NCI-H1417 treated with DMSO at 0.1 percent for 48 hours (cell line): ENCODE measurements at places on chromosomes 12 and 14.

- peak; percentile 79 for DNase-seq
Observed at GRCh38 chr12:67269633-67270573, 745 bp downstream of the CAND1 start.

DNA sequence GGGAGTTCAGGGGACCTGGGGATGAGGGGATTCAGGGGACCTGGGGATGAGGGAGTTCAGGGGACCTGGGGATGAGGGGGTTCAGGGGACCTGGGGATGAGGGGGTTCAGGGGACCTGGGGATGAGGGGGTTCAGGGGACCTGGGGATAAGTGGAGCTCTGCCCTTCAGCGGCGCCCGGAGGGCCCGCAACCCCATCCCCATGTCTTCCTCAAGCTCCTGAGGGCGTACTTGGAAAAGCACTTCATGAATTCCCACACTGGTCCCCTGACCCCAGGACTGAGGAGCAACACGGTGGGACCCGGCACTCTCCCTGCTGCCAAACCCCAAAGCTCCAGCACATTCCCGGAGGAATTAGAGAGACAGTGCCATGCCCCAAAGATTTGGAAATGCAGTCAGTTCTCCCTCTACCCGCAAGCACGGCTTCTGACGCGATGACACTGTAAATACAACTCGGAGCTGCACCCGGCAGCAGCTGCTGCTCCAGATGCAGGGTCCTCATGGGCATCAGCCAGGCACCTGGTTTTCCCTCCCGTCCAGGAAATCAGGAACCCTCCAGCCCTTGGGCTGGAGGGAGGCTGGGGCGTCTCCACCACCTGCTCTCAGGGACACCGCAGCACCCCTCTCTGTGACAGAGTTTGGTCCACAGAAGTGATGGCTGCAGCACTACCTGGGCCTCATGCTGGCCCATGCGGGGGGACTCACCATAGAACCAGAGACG lies 32.8 kb upstream of the C14orf180 start:
- no peak for DNase-seq

GRCh38 chr14:54908190-54908589 lies 5.6 kb upstream of the GCH1 start:
- no peak for DNase-seq

DNA sequence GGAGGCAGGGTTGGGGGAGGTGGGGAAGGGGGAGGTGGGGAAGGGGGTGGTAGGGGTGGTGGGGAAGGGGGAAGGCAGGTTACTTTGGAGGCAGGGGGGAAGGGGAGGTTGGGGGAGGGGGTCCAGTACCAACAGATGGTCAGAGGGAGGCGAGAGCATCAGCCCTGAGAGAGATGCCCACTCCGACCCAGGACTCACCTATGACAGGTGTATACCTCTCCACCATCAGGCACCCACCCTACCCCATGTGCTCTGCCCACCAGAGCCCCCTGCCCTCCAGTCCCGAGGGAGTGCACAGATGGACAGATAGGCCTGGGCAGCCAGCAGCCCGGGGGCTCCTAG lies 18.6 kb downstream of the JAG2 start:
- DNase-seq, result no peak

DNA sequence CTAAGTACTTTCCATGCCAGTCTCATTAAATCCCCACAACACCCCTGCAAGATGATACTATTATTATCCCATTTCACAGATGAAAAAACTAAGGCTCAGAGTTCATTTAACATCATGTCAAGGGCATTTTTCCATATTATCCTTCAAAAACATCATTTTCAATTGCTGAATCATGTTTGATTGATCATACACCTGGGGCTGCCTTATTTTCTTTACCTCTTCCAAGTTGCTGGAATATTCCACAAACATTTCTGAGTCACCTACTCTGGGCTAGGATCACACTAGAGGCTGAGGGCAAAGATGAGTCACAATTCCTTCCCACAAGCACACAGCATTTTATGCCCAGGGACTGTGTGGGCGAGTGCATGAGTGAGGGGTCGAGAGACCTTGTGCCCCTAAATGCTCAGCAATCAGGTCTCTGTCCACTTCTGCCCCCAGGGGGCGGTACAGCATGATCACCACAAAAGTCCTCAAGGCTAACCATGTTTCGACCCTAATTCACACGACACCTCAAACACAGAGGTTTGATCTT lies 14.1 kb upstream of the TMEM119 start:
- DNase-seq, result no peak

GRCh38 chr12:24252602-24253001 lies 303.1 kb upstream of the SOX5 start:
- no peak for DNase-seq

- no peak for DNase-seq
Observed at GRCh38 chr12:112962561-112962960, 15.8 kb upstream of the OAS2 start.

DNA sequence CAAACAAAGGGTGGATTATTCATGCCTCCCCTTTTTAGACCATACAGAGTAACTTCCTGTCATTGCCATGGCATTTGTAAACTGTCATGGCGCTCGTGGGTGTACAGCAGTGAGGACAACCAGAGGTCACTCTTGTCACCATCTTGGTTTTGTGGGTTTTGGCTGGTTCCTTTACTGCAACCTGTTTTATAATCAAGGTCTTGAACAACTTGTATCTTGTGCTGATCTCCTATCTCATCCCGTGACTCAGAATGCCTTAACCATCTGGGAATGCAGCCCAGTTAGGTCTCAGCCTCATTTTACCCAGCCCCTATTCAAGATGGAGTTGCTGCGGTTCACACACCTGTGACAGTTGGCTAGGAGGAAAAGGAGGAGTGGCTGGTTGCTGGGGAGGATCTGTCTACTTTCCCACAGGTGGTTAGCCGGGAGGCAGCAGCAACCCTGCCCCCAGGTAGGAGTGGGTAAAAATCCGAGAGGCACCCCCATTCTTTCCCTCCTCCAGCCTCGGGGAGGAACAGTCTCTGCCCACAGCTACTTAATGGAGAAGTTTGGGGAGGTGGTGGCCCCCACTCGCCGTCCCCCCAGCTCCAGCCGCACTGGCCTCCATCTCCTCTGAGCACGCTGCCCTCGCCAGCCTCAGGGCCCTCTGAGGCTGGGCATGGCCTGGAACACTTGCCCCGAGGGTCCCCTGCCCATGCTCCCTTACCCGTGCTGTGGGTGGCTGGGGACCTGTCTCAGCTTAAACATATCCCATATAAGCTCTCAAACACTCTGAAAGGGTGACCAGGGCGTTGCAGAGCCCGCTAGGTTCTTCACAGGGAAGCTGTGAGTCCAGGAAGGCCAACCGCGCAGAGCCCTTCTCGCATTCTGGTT lies 41.7 kb downstream of the SMIM41 start:
- DNase-seq, result no peak

GRCh38 chr12:84785281-84785680 lies 127.3 kb downstream of the SLC6A15 start:
- no peak for DNase-seq
